ENCODE measurements at places on chromosomes 7 and 10.
A peak's percentile ranks its signal among the peaks of the same experiment; 100 is the strongest.

DNA sequence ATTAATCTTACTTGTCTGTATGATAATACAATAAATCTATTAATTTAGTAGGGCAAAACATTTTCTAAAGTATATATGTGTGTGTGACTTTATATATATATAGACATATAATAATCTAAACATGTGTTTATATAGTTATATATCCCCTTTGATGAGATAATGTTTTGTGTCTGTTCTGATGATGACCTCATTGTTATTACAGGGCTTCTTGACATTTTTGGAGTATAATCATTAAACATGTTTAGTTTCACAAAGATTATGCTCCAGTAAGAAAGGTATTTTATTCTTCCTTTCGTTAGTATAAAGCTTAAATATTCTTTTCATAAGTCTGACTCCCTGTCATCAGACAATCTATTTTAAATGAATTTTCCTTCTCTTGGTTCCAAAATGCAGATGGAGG lies 62.3 kb upstream of the CABCOCO1 start:
- no peak for DNase-seq

GRCh38 chr7:116230191-116231005 lies 20.1 kb downstream of the TES start:
- DNase-seq: peak; percentile 51

GRCh38 chr10:101867931-101868330 lies 24.3 kb upstream of the KCNIP2 start:
- no peak for DNase-seq

DNA sequence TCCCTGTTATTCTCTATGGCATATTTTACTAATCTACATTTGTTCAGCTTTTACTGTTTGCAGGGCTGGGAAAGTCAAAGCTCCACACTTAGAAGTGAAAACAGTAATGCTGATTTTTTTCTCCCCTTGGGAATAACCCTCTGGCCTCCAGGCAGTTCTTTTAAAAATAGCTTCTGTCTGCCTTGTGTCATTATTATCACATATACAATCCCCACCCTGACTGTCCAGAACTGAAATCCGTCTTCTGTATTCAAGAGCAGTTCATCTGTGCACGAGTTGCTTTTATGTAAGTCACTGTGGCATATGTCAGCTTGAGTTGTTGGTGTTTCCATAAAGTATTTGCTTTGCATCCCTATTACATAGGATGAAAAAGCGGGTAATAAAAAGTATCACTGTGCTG lies 1221.1 kb upstream of the CELF2 start:
- peak; percentile 5 for DNase-seq

- DNase-seq: peak; percentile 59
These were observed 33.6 kb upstream of the HERPUD2 start for GRCh38 chr7:35728412-35729060.

GRCh38 chr7:121831801-121832200 lies 41.2 kb upstream of the PTPRZ1 start:
- DNase-seq: no peak

GRCh38 chr10:124375691-124376090 lies 43.0 kb downstream of the OAT start:
- no peak for DNase-seq

DNA sequence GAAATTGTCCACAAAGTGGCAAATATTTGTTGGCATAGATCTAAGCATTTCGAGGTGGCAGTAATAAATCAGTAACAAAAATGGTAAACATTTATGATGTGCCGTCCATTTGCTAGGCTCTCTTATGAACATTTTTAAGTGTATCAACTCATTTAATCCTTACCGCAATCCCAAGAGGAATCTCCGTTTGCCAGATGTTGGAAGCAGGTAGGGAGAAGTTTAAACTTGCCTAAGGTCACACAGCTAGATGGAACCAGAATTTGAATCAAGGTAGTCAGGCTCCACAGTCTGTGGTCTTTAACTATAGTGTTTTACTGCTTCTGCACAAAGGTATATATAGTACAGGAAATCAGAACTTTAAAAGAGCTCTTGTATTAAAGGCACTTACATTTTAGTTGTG lies 2.6 kb downstream of the MKLN1 start:
- DNase-seq: no peak

- DNase-seq: no peak
These were observed 8.9 kb downstream of the MSS51 start for GRCh38 chr10:73424478-73424877.

GRCh38 chr10:35140126-35140525 lies 13.5 kb downstream of the CREM start:
- no peak for DNase-seq

DNA sequence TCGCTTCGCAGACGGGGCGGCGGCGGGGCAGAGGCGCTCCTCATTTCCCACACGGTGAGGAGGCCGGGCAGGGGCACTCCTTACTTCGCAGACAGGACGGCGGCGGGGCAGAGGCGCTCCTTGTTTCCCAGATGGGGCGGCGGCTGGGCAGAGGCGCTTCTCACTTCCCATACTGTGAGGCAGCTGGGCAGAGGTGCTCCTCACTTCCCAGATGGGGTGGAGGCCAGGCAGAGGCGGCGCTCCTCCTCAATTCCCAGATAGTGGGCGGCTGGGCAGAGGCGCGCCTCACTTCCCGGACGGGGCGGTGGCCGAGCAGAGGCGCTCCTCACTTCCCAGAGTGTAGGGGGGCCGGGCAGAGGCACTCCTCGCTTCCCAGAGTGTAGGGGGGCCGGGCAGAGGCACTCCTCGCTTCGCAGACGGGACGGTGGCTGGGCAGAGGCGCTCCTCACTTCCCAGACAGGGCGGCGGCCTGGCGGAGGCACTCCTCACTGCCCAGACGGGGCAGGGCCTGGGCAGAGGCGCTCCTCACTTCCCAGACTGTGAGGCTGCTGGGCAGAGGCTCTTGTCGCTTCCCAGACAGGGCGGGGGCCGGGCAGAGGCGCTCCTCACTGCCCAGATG lies 43.1 kb downstream of the ZEB1 start:
- no peak for DNase-seq

- peak; percentile 79 for DNase-seq
These were observed 15.3 kb upstream of the ADD3 start for GRCh38 chr10:109992485-109992884.

DNA sequence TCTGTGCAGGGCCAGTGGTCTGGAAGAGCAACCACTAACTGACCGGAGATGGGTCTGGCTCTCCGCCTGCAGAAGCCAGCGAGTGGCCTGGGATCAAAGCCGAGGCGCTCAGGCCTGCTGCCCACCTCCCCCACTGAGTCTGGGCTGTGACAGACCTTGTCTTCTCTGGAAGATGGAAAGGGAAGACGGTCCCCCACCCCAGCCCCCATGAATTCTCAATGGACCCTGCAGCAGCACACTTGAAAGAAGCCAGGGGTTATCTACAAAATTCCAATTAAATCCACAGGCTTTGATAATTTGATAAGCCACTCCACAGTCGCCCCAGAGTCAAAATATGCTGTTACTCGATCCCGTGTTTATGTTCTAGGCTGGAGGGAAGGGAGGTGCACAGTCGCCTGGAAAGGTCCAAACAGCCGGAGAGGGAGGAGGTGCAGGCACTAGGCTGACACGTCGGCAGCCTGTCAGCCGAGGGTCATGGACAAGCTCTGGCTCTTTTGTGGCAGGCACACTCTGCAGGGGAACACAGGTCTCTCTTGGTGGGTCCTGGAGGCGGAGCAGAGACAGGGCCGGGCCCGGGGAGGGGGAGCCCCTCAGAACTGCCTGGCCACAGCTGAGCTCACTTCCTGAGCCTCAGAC lies 134.9 kb downstream of the SH3PXD2A start:
- DNase-seq: peak; percentile 29

- DNase-seq: peak; percentile 72
These were observed 97.9 kb downstream of the PTEN start for GRCh38 chr10:87961314-87961713.

DNA sequence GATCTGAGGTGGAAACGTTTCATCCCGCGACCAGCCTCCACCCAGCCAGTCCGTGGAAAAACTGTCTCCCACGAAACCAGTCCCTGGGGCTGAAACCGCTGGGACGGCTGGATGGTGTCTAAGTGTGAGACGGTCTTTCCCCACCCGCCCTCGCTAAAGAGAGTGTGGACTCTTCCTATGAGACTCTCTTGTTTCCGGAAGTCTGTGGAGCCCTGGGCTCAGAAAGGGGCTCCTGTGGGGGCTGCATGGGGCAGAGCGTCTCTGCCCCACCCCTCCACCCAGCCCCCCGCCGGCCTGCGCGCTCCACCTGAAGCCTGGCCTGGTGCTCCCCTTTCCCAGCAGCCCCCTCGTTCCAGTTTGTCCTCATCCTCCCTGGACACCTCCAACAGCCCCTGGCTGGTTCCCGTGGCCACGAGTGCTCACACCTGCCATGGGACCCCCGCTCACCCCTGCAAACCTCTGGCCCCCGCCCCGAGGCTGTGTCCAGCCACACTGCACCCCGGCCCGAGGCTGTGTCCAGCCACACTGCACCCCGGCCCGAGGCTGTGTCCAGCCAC lies 28.7 kb downstream of the CFAP46 start:
- no peak for DNase-seq

- DNase-seq: no peak
These were observed 171.2 kb downstream of the ELMO1 start for GRCh38 chr7:37277513-37277912.

DNA sequence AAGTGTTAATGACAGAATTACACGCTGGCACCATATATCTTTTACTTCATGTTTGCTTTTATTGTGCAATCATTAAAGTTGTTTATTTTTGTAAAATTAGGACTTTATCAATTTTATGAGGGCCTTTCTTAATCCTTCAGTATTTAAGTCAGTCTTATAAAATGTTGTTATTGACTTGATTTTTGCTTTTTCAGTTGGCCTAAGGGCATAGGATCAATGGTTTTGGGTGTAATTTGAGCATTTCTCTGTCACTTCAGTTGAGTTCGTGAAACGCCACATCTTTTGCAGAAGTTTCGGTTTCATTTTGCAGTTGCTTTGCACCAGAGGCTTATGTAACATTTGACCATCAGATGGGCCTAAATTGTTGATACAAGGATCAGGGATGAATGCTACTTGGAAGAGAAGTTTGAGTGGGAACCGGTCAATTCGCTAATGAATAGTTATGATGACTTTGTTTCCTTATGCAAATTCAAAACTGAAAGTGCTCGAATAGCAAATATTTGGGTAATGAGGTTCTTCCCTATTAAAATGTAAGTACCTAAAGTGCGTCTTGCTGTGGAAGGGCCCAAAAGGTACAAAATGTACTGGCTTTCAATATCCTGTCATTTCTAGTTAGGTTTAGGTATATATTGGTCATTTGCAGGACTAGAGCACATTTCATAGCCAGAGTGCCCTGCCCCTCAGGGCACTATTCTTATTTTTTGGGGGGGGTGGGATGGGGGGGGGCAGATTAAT lies 340.9 kb downstream of the LRMDA start:
- DNase-seq: peak; percentile 30

DNA sequence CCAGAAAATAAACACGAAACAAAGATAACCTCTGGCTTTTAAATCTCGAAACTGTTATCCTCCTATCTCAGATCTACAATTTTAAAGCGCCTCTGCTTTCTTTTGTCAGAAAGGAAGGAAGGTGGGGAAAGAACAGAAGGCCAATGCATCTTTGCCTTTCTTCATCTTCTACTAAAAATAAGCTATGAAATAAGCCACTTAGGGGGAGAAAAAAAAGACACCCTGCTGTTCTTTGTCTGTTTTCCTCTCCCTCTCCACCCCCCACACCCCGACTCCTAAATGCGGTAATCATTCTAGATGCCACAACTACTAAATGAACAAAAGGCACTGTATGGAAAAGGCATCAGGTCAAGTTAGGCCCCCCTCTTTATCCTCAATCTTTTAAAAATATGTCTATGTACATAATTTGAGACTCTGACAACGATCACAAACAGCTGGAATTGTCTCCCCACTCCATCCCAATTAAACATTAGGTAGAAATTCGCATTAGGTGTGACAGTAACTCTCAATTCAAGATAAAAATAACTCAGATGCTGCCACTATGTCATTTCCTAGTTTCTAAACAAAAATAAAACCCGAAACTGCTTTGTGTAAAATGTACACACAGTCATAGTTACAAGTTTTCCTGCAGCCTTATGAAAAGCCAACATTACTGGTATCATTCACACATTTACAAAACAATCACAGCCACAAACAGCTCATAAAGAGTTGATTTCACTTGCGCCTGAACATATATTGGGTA lies 2.4 kb downstream of the UBE2H start:
- peak; percentile 52 for DNase-seq

DNA sequence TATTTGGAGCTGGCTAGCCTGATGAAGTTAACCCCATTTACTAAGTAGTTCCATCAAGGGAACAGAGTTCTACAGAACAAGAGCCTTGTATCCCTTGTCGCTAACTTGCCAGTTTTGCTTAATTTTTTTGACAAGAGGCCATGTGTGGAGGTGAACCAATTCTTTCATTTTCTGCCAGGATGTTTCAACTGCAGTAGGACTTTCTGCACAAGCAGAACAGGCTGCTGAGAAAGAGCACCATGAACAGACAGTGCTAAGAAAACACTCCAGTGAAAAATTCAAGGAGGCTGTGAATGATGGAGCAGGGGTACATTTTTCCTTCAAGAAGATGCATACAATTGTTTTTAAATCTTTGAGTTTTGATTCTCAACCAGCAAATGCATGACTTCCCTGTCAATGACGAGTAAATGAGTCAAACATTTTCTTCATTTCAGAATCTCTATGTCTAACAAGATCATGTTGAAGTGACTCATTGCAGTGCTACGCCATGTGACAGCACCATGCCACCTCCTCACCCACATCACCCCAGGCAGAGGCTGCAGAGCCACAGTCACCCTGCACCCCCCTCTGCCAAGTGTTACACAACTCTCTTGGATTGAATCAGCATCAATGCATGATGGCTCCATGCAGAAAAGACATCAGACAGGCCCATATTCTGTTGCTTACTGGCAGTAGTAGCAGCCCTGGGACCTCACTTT lies 193.1 kb downstream of the COBL start:
- peak; percentile 38 for DNase-seq

DNA sequence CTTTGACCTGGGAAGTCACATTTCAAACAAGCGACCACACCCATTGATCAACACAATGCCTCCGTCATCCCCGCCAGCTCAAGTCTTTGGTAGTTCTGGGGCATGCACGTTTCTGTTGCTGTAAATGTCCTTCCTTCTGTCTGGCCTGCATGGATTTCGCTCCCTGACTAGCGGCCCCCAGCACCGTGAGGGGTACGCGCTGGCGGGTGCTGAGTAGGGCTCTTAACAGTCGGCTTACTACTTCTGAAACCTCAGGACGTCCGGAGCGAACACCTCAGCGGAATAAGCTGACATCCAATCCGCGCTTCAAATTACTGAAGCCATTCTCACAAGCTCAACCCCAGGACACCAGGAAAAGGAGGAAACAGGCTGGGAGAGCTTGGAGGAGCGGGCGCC lies 505 bp downstream of the NUDCD3 start:
- no peak for DNase-seq

- DNase-seq: peak; percentile 90
These were observed 72.8 kb downstream of the CCNY start for GRCh38 chr10:35409094-35409582.

- no peak for DNase-seq
These were observed 10.4 kb downstream of the CNNM1 start for GRCh38 chr10:99339563-99340047.

- DNase-seq: no peak
These were observed 57.5 kb upstream of the SP4 start for GRCh38 chr7:21370283-21370982.
